HTR-8/SVneo (cell line): ENCODE measurements at places on chromosomes 4 and X.

DNA sequence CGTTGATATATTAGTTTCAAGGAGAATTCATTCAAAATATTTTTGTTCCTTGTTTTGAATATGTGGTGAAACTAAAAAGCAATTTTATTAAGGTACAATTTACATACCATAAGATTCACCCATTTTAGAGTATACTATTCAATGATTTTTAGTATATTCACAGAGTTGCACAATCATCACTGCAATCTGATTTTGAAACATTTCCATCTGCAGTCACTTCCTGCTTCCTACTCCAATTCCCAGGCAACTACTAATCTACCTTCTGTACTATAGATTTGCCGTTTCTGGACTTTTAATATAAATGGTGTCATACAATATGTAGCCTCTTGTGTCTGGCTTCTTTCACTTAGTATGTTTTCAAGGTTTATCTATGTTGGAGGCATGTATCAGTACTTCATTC lies 71.3 kb downstream of the SLC9A7 start:
- DNase-seq: no peak

- no peak for DNase-seq
Measured at GRCh38 chr4:142324572-142324971, 521.5 kb downstream of the INPP4B start.

DNA sequence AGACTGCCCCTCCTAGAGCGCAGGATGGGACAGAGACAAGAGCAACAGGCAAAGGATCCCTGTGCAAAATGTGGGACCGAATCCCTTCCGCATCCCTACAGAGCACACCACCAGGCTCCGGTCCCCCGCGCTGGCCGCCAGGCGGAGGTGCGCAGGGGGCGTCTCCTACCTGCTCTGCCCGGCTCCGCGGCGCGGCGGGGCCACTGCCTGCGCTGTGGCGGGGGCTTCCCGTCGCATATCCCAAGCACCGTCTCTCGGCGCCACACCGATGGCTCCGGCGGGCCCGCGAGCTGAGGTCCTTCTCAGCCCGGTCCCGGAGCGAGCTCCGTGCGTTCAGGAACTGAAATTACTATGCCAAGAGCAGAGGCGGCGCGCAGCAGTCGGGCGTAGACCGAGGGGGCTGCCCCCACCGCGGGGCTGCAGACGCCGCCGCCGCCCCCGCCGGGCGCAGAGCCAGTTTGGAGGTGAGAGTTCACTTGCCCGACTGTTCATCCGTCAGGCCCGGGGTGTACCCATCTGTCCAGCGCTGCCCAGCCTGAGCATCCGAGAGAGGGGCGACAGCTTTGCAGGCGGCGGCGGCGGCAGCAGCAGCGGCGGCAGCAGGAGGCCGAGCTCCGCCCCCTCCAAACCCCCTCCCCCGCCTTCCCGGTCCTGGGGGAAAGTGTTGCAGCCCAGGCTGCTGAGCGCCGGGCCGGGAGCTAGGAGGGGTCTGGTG lies at the start of gene GPRIN3:
GPRIN3 (minus strand) TSS at position 355 of the 715 bp plus-strand sequence. CDS start 57,690 bp downstream, outside the sequence.
- DNase-seq: no peak

GRCh38 chrX:26562156-26562555 lies 346.2 kb downstream of the MAGEB5 start:
- no peak for DNase-seq

DNA sequence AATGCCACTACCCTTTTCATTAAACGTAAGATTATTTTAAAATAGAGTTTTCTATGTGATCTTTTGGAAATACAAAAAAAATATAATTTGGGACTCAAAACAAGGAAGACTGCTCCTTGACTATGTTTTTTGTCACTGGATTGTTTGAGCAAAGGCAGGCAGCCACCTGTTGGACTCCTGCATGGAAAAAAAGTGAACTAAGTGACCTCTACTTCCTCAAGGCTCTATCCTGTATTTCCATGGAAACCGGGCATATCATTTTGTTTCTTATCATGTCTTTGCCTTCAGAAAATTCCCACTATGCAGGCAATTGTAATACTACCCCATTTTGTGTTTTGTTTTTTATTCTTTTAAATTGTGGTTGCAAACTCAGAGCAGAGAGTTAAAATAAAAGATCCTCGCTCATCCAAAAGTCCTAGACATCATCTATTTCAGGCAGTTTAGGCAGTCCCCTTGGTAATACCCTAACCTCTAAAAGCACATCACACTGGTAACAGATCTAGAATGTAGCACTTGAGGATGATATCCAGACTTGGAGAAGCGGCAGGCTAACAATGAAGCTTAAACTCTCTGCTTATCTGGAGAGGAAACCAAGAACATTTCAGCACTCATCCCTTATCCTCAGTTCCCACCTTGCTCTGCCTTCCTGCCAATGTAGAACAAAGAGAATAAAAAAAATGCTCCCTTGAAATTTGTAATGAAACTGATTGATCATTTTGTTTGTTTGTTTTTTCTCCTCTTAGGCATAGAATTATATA lies 165.7 kb downstream of the BANK1 start:
- no peak for DNase-seq

DNA sequence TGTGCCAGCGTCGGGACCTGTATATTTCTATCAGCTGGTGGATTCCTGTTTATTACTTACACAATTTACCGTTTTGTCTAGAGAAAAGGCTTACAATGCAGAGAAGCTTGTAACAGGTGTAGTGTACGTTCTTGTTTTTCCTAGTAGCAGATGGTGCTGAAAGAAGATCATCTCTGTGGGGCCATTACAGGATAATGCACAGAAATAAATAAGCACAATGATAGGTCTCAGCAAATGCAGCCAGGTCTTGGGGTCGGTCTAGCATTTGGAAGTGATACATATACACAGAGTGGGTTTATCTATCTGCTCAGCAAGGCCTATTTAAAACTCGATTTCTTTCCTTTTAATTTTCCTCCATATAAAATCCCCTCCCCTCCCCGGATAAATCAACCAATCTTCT lies 180.9 kb upstream of the LCORL start:
- DNase-seq: no peak

- DNase-seq: peak; percentile 43
Measured at GRCh38 chrX:22278375-22278774, 5.7 kb downstream of the CBLL2 start.

DNA sequence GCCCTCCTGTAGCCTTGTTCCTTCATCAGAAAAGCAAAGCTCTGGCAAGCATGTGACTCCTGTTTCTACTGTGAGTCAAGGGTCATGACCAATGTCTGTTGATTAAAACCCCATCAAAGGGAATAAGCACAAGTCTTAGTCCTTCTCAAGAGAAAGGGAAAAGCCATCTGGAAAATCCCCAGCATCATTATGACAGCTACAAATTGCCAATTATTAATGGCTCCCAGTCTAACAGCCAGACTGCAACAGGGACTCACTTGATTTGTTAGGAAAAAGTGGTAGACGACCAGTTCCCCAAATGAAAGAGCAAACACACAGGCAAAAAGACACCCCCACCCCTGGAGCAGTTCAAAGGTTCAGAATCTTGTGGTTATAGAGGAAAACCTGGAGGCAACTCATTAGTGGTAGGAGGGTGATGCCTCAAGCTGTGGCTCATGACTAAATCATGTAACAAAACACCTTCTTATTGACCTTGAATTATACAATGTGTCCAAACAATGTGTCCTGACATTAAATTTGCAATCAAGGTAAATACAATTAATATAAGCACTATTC lies 315.7 kb downstream of the HNRNPD start:
- no peak for DNase-seq

DNA sequence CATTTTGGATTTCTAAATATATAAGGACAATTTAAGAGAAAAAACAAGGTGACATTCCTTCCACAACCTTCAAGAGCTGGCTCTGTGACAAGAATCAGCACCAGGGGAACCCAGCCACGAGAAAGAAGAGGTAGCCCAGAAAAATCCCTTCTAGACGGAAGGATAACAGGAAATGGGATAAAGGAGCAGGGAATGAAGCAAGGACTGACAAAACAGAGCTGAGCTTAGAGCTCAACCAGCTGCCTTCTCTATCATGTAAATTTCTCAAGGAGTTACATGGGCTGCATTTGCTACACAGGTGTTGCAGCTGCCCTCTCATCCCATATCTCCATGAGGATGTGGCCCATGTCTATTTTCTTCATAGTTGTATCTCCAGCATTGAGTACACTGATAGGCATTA lies 154.2 kb upstream of the PRDX4 start:
- DNase-seq: no peak

- no peak for DNase-seq
Measured at GRCh38 chr4:176011529-176011928, 54.1 kb upstream of the WDR17 start.

- no peak for DNase-seq
Measured at GRCh38 chr4:97587912-97588311, 555.4 kb downstream of the STPG2 start.

GRCh38 chrX:74449937-74450330 lies 28.6 kb downstream of the SLC16A2 start:
- DNase-seq: no peak

DNA sequence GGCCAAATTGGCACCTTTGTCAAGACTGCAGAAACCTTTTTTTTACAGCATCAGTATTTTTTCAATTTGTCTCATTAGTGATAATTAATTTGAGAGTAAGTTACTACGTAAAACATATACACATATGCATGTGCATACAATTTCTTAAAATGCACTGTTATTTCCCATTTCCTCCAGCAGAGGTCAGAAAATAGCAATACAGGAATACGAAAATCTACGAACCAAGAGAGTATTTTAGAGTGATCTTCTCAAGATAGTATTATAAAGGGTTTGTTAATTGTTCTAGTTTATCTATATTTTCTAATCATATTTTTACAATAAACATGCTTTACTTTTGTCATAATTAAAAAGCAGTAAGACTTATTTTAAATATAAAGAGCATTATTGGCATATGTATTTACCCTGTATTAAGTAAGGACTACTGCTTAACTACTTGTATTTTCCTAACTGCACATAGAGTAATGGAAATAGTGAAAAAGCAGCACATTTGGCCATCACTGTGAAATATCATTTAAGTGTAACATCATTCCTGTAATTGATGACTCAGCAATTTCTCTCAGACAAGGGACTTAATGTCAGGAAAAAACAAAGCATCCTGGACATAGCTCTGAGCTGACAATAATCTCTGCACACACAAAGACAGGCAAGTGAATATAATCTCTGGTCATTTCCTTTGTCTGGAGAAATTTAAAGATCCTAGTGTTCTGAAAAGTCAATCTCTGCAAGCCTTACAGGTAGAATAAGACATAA lies 45.6 kb downstream of the MAOB start:
- no peak for DNase-seq

DNA sequence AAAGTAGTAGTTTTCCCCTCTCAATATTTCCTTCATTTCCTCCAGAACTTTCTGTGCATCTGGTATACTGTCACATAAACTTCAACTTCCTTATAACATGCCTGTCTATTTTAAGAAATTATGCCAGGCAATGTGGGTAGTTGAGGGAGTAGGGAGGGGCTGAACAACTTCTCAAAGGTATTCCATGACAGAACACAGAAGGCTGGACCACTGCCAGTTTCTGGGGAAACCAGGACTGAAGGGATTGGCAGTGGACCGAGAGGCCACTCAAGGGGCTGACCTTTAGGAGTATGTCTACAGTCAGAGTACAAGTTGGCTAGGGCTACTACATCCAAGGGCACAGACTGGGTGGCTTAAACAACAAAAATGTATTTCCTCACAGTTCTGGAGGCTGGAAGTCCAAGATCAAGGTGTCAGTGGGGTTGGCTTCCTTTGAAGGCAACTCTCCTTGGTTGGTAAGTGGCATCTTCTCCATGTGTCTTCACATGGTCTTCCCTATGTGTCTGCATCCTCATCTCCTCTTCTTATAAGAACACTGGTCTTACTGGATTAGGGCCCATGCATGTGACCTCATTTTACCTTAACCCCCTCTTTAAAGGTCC lies 6.9 kb downstream of the SH3RF1 start:
- no peak for DNase-seq

GRCh38 chr4:112288455-112288854 lies 2.8 kb upstream of the TIFA start:
- DNase-seq: no peak

DNA sequence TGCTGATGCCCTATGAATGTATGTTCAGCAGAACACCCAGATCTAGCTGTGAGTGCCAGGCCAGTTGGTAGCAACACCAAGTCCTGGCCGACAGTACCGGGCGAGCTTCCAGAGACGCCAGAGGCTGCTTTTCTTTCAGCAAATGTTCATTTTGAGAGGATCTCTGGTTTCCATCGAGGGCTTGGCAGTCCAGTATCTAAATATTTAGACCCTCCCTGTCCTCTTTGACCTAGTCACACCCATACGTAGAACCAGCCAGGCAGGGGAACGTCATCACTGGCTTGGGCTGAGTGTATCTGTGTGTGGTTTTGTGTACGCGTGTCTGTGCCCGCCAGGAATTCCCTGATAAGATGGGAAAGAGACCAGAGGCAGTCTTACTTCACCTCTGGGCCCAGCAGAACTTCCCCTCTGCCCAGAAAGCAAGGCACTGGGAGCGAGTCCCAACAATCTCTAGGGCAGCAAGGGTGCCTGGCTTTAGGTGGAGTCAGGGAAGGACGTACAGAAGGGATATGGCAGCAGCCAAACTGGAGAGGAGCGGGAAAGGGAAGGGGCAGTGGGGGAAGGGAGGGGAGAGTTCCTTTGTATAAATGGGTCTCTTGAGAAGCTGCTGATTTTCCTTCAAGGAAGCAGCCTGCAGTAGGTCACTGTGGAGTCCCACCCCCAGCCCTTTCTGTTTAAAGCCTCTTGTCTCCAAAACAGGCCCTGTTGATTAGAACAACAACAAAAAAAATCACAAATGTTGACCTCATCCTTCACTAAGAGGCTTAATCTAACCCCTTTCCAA lies 15.0 kb upstream of the ELF4 start:
- no peak for DNase-seq

- DNase-seq: no peak
Measured at GRCh38 chr4:39046249-39046648, 14.0 kb upstream of the TMEM156 start.

DNA sequence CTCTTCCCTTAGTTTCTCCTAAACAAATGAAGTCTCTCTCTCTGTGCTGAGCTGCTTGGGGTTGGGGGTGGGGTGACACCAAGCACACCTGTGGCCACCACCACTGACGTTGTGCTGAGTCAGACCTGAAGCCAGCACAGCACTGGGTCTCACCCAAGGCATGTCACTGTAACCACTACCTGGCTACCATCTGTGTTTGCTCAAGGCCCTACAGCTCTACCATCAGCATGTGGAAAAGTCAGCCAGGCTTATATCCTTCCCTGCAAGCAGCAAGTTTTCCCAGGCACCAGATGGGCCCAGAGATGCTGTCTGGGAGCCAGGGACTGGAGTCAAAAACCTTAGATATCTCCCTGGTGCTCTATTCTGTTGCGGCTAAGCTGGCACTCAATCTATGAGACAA lies 6.9 kb downstream of the CXCL10 start:
- no peak for DNase-seq

- DNase-seq: peak; percentile 73
Measured at GRCh38 chr4:184472614-184473498, 1.5 kb downstream of the IRF2 start.

DNA sequence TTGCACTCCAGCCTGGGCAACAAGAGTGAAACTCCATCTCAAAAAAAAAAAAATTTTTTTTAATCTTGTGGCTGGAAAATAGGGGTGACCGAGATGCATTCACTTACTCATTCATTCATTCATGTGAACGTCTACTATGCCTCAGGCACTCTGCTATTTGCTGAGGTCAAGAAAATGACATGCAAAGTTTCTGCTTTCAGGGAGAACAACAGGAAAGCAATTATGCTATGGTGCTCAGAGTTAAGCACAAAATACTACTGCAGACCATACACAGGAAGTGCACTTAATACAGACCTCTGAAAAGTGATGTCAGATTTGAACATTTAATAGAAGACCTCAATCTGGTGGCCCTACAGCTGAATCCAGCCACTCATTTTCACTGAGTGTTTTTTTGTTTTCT lies 59.6 kb upstream of the DUSP21 start:
- DNase-seq: peak; percentile 13
